ENCODE measurements at places on chromosomes 7 and 10.

GRCh38 chr10:49612513-49613164 lies 1.2 kb upstream of the CHAT start:
- no peak for DNase-seq

DNA sequence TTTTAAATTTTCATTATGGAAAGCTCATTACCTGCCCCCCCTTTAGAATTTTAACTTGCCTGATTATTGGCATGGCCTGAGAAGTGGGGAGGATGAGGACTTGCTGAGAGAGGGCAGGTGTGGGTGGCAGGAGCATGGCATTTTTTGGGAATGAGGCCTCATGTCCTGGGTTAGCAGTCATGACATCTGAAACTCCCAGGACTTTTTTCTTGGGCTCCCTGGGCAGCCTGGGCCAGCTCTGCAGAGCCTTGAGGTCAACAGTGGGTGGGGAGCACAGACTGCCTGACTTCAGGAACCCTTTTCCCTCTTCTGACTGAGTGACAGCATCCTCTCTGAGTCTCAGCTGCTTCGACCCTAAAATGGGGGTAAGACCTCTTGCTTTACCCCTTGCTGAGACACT lies 46.3 kb downstream of the EEPD1 start:
- DNase-seq: no peak

DNA sequence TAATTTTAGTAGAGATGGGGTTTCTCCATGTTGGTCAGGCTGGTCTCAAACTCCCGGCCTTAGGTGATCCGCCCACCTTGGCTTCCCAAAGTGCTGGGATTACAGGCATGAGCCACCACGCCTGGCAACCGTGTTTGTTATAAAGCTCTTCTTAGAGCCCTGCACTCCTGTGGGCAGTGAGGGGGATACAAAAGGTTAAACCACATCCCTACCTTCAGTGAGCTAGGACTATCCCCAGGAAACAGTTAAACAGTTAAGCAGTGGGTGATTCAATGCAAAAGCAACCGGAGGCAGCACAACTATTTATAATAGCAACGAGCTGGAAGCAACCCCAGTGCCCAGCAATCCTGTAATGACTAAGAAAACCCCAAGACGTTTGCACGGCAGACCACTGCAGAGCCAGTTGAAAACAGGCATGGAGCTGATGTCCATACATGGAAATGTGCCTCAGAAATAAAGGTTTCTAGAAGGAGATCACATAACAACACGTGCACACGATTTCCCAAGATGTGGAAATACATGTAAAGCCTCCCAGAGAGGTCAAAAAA lies 107.2 kb upstream of the LYZL2 start:
- no peak for DNase-seq

- no peak for DNase-seq
Measured at GRCh38 chr7:118132764-118133163, 51.2 kb upstream of the LSM8 start.

- peak; percentile 27 for DNase-seq
Measured at GRCh38 chr7:5780801-5781496, 514 bp downstream of the RNF216 start.

GRCh38 chr7:100489824-100490223 lies 6.1 kb downstream of the NYAP1 start:
- DNase-seq: peak; percentile 99

GRCh38 chr7:100835903-100836811 lies 8.8 kb upstream of the EPHB4 start:
- no peak for DNase-seq

DNA sequence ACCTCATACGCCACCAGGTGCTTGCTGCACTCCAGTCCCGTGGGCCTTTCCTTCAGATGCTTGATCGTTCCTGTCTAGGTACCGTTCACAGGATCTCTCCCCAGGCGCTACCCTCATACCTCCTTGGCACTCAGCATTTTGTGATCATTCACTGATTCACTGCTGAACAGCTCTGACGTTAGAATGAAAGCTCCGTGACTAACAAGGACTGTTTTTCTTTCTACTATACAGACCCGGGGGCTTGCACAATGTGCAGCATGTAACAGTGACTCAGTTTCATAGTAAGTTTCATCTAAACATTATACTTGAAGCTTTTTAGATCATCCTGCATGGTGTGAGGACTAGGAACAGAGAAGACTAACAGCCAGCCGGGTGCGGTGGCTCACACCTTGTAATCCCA lies 20.6 kb downstream of the KIN start:
- DNase-seq: no peak

- DNase-seq: no peak
Measured at GRCh38 chr10:124498056-124498455, 36.4 kb downstream of the LHPP start.

DNA sequence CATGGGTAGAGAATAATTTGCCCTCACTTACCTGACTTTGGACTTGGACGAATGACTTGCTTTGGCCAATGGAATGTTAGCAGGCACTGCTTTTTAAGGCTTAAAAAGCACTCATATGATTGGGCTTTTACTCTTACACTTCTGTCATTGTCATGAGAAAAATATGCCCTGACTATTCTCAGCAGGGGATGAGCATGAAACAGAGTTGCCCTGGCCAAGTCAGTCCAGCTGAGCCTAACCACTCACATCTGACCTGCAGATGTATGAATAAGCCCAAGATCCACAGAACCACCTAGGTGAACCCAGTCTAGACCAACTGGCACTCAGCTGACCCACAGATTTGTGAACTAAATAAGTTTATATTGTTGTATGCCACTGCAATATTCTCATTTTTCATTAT lies 573.5 kb downstream of the TNS3 start:
- DNase-seq: no peak

DNA sequence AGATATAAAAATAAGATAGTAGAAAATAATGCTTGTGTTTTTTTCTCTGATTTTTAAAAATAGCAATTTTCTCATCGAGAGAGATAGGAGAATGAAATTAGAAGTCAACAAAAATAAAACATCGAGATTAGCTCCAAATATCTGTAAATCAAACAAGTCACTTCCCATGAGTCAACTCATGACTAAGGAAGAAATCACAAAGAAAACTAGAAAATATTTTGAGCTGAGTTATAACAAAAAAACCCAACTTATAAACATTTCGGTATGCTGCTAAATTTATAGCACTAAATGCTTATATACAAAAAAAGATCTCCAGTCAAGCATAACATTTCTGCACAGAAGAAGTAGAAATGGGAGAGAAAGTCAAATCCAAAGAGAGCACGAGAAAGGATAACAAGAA lies 140.1 kb downstream of the ITGA8 start:
- no peak for DNase-seq

- DNase-seq: no peak
Measured at GRCh38 chr7:16080131-16080530, 341.2 kb downstream of the CRPPA start.

- no peak for DNase-seq
Measured at GRCh38 chr7:99825452-99825851, 2.4 kb upstream of the CYP3A43 start.

DNA sequence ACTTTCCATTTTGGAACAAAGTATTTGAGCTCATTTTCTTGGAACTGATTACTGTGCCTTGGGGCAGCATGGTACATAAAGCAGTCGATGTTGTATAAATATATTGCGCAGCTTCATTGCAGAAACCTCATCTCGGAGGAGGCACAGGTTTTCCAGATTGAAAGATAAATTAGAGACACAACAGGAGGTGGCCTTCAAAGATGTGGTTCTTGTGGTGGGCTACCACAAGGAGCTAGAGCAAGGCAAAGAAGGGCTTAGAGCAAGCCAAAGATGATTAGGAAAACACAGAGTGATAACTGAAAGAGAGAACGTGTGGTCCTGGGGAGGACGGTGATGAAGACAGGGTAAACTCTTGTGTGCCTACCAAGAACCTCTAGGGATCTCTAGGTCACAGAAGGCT lies 169.1 kb upstream of the TNS3 start:
- DNase-seq: no peak

DNA sequence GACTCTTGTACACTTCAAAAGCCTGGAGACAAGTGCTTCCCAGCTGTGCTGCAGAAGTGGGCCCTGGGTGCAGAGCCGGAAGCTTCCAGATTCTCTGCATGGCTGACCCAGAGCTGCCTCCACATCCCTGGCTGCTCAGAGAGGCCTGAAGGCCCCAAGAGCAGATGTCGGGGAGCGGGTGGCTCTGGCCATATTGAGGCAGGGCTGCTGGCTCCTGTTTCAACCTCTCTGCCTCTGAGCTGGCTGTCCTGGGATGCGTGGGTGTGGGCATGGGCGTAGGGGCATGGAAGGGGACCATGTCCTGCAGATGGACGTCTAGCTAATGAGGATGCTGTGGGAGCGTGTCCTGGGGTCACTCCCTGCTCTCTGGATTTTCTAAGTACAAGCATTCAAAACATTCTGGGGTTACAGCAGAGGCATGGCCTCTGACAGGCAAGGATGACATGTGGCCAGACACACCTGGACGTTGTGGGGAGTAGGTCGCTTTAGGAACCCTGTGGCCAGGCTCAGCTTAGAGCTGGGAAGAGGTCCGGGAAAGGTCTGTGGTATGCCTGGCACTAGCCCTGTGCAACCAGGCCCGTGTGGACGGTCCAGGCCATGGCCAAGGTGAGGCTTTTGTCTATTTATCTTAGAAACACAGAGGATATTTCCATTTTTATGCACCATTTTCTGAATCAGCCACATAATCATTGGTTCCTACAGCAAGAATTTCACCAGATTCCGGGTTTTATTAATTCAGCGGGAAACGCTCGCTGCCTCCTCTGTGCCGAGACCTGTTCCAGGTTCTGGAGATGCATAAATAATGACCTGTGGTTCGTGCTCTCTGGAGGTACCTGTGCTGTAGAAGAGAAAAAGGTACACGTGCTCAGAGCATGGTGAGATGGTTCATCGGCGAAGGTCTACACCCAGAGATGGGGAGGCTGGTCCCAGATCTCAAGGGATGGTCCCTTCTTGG lies 361.1 kb downstream of the GLRX3 start:
- no peak for DNase-seq

- no peak for DNase-seq
Measured at GRCh38 chr7:2242541-2243429, 759 bp downstream of the NUDT1 start.

GRCh38 chr7:99141334-99141733 lies 2.6 kb downstream of the SMURF1 start:
- DNase-seq: no peak

DNA sequence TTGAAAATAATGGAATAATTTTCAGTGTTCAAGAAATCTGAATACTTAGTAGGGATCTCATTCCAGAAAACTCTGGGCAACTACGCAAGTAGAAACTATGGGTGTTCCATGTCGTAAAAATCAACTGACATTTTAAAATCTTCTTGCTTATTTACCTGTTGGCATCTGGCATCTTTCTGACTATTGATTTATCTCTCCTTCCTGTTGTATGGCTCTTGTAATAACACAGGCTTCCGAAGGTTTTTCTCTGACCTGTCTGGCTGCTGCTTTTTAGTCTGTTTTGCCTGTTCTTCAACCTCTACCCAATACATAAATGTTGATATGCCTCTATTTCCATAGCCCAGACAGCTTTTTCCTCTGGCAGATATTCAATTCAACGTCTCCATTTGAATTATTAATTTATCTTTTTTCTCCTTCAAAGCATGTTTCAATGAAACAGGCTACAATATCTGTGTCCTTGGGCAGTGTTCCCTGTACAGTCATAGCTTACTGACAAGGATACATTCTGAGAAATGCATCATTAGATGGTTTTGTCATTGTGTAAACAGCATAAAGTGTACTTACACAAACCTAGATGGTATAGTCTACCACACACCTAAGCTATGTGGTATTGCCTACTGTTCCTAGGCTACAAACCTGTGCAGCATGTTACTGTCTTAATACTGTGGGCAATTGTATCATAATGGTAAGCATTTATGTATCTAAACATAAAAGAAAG lies 105.9 kb upstream of the ETV1 start:
- DNase-seq: no peak

- DNase-seq: no peak
Measured at GRCh38 chr10:54396031-54396430, 405.0 kb downstream of the PCDH15 start.

- DNase-seq: no peak
Measured at GRCh38 chr10:49149881-49150280, 16.1 kb upstream of the FAM170B start.

DNA sequence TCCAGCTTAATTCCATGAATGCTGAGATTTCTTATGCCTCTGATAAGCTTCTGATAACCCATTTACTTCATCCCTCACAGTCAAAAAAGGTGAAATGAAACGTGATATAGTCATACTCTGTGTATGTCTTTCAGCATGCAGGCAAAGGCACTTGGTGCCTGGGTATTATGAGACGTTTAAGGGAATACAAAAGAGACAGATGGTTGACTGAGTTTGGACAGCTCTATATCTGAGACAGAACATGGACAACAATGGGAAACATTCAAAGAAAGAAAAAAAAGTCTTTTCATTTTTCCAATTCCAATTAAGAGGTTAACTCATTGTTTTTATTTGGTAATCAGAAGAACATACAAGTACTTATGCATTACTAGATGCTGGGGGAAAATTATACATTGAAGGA lies 96.2 kb downstream of the PPP1R17 start:
- DNase-seq: peak; percentile 5

GRCh38 chr7:44618045-44618444 lies 11.6 kb downstream of the OGDH start:
- DNase-seq: no peak

DNA sequence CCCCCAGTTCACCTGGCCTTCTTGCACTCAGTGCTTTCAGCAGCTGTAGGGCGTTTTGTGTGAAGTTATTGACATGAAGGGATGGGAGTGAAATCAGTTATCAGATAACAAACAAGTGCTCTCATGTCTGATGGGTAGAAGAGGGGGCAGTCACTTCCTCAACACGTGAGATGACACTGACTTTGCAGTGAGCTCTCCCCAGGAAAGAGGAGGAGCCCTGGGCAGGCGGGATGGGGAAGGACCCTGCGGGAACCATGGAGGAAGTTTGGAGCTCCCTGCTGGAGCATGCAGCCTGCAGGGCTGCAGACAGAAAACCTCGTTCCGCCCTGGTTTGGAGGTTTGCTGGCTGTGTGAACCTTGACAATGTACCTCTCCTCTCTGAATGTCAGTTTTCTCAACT lies 38.7 kb downstream of the GPR26 start:
- no peak for DNase-seq

GRCh38 chr7:94996369-94996768 lies 89.0 kb downstream of the PPP1R9A start:
- no peak for DNase-seq

DNA sequence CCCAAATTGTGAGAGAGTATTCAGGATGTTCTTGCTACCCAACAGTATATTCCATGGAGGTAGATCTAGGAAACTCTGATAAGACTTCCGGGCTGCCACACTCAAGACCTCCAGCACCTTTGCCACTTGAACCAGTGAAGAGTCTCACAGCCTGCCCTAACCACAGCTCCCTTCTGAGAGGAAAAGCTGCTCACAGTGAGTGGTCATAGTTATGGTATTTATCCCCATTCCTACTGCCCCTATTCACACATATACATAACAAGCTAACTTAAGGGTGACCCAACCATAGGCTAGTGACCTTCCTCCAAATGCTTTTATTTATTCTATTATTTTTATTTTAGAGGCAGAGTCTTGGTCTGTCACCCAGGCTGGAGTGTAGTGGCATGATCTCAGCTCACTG lies 156.3 kb downstream of the PTEN start:
- no peak for DNase-seq

- no peak for DNase-seq
Measured at GRCh38 chr10:6781133-6781770, 201.2 kb upstream of the PRKCQ start.

Measured in Ammon's horn (tissue), 1 donor.